ENCODE measurements at places on chromosomes 16 and 17.

DNA sequence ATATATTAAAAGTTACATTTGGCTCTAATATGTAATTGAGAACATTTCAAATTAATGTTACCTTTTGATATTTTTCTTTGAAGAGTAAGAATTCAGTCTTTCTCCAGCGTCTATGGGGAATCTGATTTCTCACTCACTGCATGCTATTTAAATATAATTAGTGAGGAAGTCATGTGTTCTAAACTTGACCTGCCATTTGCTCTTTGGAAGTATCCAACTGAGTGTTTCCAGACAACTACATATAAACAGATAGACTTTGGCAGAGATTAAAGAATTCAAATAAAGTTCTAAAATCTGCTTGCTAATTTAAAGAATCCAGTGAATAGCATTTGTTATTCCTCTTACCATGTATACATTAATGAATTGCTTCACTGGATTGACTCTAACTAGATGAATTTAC, 23.5 kb downstream of the OMG start:
- DNase-seq: no peak

- DNase-seq: no peak
Observed at GRCh38 chr16:79402356-79402755, 198.2 kb downstream of the MAF start.

DNA sequence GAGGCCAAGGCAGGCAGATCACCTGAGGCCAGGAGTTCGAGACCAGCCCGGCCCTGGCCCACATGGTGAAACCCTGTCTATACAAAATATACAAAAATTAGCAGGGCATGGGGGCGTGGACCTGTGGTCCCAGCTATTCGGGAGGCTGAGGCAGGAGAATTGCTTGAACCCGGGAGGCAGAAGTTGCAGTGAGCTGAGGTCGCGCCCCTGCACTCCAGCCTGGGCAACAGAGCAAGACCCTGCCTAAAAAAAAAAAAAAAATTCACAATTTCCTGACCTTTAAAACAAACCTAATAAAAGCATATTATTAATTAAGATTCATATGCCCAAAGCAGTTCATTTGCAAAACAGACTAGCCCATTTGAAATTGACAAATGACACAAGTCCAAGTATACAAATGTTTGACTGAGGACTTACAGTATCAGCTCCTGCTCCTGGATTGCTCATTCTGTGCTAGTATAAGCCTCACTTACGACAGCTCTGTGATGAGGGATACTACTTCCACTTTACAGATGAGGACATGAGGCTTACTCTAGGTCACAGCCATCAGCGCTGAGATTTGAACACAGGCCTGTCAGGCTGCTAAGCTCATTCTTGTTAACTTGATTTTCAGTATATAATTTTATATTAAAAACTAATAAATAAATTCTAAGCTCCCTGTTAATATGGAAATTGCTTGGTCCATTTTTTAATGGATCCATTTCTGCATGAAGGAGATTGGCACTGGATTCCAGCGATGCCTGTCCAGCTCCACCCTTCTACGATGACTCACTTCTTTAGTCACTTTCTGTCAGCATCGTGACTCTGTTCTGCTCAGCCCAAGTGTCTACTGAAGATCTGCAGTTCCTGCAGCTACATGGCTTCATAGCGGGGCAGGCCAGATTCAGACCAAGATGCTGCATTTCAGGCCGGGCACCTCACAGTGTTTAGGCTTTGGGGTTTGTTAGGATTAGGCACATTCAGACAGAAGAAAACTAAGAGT, 88.2 kb downstream of the WDR59 start:
- DNase-seq: no peak

DNA sequence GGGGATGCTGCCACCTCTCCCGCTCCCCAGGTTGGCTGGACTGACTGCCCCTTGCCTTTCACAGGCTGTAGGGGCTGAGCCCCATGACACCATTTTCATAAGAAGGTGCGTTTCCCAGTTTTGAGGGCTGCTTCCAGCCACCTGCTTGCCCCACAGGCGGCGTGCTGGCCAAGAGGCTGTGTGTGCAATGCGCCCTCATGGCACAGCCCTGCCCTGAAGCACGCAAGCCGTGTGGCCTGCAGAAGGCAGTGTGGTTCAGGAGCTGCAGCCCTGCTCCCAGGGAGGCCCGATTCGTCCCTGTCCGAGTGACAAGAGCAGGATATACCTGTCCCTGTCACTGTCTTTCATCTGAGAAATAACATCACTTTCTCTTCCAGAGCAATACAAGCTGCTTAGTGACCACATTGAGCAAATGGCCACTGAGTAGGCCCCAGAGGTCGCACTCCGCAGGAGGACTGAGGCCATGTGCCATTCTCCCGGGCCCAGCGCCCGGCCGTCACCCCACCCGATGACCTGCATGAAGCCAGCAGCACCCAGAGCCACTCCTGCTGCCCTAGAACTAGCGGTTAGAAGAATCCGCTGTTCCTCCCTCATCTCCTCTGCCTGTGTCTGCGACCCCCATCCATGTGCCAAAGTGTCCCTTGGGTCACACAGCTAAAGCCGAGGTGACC, 24.2 kb downstream of the CIBAR2 start:
- no peak for DNase-seq

GRCh38 chr16:30710971-30711370, 12.0 kb downstream of the SRCAP start:
- DNase-seq: no peak

DNA sequence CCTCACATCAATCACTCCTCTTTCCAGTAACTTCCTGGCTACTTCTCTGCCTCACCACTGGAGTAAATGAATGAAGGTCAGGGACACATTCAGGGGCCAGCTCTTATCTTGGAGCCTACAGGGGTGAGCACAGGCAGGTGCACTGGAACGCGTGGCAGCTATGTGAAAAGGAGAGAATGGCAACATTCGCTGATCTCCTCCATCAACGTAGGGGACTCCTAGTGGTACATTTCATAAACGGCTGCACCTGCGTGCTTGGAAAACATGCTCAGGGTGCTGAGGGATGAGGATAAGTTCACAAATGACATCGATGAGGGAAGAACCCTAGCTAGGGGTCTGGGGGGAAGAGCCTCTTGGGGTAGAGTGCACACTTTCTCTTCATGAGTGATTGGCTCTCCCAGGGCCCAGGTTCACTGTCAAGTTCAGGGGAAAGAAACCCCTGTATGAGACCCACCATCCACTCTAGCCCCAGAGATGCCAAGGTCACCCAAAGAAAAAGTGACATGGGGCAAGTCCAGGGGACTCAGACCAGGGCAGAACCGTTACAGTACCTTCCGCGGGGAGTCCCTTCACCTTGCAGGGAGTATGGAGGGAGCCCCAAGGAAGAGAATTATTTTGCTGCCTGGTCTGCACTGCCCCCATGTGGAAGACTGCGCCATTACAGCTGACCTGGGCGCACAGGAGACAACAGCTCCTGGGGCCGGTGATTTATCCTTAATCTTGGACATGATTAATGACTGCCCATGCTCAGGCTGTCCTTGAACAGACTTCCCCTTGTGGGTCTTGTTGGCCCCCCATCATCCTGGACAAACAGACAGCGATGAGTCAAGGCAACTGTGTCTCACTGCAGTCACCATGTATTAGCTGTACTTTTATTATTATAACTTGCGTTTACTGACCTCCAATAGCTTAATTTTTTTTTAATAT, 30.1 kb downstream of the VAC14 start:
- DNase-seq: peak; percentile 2

GRCh38 chr16:3951861-3952736, 71.6 kb upstream of the CREBBP start:
- DNase-seq: no peak

GRCh38 chr16:17461951-17462729, 8.6 kb downstream of the XYLT1 start:
- DNase-seq: no peak

GRCh38 chr16:88879788-88880055, 13.3 kb upstream of the PABPN1L start:
- DNase-seq: no peak

DNA sequence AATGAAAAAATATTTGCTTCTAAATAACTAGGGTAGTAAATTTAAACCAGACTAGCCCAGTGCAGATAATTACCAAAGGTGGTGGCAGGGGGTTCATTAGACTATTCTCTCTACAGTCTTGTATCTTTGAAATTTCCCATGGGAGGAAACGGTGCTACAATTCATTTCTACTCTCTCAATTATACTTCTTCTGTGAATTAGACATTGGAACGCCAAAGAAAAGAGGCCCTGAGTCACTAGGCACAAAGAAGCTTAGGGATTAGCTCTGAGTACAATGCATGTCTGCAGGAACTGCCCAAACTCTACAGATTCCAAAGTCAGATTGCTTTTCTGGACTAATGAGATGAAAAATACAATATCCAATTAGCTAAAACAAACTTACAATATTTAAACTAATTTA, 30.7 kb upstream of the ARL6IP1 start:
- DNase-seq: no peak

- DNase-seq: no peak
Observed at GRCh38 chr17:40422990-40423633, 5.4 kb upstream of the TOP2A start.

GRCh38 chr17:1643999-1644492, 1.5 kb downstream of the SCARF1 start:
- DNase-seq: no peak

- no peak for DNase-seq
Observed at GRCh38 chr16:23026784-23027362, 122.4 kb downstream of the USP31 start.

DNA sequence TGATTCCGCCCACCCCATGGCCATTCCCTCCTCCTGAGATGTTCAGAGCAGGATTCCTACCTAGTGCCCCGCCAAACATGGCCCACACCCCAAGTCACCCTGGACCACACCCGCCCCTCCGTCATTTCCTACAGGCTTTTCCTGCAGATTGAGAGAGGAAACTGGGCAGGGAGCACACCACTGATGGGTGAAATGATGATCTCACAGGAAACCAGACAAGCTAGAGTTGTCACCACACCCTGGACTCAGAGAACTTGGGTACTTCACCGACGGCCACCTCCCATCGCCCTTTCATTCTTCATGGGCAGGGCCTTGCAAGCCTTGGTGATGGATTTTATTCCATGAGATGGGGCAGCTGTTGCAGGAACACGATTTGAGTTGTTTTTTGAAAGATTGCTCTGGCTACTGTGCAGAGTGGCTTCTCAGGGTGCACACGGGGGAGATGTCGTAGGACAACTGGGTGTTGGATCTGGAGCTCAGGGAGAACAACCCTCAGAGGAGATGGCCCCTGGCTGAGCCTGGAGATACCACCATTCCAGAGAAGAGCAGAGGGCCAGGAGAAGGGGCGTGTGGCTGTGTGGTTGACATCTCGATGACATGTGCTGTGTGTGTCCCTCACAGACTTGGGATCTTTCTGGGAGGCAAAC, 7.4 kb upstream of the B9D1 start:
- no peak for DNase-seq

- DNase-seq: no peak
Observed at GRCh38 chr17:27491713-27492190, 35.5 kb downstream of the KSR1 start.

GRCh38 chr17:79183043-79183292, 108.3 kb downstream of the ENGASE start:
- no peak for DNase-seq

GRCh38 chr17:43151880-43152456, 19.0 kb upstream of the NBR1 start:
- DNase-seq: no peak

GRCh38 chr17:68937890-68938514, 17.2 kb downstream of the ABCA8 start:
- DNase-seq: no peak

GRCh38 chr17:79667746-79668145, 56.9 kb upstream of the RBFOX3 start:
- DNase-seq: no peak

DNA sequence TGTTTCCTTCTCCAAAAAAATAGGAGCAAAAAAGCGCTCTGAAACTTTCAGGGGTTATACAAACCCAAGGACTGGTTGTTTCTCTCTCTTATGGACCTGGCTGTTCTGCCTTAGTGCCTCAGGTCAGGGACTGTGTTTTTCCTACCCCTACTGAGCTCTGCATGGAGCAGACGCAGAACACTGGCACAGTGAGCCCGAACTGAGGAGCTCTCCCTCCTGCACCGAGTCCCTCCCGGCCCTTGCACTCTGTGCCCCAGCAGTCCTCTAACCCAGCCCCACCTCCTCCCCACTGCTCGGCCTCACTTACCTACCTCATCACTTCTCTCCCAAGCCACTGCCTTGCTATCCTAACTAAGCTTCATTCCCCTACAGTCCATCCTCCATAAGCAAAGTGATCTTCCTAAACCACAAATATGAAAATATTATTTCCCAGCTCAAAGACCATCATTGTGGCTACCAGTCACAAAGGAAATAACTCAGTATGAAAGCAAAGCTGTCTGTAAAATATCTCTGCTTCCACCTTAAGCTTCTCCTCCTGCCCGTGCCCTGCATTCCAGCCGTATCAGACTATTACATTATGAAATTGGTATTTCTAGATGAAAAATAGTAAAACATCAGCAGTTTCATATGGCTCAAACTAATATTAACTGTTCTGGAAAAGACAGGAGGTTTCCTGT, 13.6 kb downstream of the MEIOB start:
- DNase-seq: no peak

DNA sequence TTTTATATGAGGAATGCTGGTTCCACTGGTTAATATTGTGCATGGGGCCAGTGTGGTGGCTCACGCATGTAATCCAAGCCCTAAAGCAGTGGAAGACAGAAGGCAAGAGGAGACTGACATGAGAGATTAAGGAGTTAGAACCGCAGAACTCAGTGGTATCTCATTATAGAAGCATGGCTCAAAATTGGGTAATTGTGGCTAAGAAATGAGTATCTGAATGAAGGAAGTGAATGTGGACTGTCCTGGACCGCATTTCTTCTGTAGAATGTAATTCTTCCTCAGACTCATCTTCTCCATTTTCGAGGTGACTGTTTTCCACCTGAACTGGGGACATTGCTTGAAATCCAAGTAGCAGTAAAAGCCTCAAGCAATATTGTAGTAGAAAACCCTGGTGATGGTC, 42.6 kb upstream of the CDR2 start:
- DNase-seq: no peak

All from T-cell (primary cell).